CD4-positive, alpha-beta T cell treated with Interleukin-17A for 4 hours (primary cell): ENCODE measurements at places on chromosomes 7 and 10.

- peak; percentile 47 for DNase-seq
These were observed 14.0 kb upstream of the RALA start for GRCh38 chr7:39609113-39609934.

- DNase-seq = no peak
These were observed 171.5 kb downstream of the CCSER2 start for GRCh38 chr10:84499846-84500245.

DNA sequence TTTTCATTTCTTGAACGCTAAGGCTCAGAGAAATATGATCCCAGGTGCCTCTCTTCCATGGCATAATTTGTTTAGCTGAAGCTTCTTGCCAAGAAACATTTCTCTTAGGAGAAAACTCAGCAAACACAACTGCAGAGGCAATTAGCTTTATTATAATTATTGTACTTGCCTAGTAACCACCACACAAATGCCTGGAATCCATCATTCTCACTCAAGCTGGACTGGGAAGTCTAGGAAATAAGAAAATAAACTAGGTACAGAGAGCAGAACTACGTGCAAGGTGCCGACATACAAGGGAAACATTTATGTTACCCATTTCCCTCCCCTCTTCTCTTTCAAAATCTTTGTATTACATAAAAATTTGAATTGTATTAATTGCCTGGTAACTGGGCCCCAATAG is 15.1 kb downstream of the SLC35B4 start:
- no peak for DNase-seq

DNA sequence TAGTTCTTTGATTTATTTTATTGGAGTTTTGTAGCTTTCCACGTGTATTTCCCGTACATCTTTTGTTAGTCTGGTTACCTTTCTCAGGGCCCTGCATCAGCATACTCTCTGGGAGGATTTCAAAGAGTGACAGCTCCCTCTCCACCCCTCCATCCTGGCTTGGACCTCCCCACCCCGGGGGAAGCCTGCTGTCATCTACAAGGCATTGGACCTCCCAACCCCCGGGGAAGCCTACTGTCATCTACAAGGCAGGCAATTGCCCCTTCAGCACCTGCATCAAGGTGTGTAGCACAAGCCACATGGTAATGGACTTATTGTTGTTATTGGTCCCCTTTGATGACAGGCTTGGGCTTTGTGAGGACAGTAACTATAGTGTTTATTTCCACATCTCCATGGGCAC is 390.1 kb downstream of the TCERG1L start:
- no peak for DNase-seq

GRCh38 chr7:156039971-156040677 is 227.9 kb upstream of the SHH start:
- DNase-seq = no peak

- DNase-seq = no peak
These were observed 18.2 kb downstream of the CYP17A1 start for GRCh38 chr10:102819054-102819453.

DNA sequence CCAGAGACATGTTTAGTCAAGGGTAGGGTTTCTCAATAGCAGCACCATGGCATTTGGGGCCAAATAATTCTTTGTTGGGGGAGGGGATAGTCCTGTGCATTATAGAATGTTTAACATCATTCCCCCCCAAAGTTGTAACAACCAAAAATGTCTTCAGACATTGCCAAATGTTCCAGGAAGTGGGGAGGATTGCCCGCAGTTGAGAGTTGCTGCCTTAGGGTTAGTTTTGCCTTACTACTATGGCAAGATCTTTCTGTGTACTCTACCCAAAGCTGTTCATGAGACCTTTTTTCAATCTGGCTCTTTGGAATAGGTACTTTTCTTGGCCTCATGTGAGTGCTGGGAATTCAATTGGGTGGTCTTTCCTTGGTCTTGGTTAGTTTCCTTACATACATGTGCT is 34.1 kb downstream of the SAMD8 start:
- DNase-seq = peak; percentile 9

DNA sequence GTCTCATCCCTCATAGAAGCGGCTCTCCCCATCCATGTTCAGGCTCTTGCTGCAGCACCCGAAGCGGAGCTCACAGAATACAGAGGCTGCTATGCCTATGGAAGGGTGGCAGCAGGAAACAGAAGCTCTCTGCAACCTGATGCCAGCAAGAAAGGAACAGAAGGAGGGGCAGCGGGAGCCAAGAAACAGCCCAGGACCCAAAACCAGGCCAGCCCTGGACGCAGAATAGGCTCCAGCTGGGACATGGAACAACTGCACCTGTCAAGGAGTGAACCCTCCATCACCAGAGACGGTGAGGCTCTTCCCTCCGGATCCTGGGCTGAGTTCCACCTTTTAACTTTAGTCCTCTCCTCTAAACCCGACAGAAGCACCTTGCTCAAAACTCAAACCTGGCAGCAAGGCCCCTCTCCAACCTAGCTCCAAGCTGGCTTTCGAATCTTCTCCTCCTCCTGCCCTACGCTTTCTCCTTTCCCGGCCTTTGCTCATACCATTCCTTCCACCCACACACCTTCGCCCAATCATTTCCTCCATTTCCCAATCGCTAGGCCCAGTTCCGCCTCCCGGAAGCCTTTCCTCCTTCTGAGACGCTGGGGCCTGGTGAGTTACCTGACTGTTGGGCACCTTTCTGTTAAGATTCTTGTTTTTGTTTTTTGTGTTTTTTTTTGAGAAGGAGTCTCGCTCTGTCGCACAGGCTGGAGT is 122.8 kb upstream of the ZNF92 start:
- DNase-seq = no peak

DNA sequence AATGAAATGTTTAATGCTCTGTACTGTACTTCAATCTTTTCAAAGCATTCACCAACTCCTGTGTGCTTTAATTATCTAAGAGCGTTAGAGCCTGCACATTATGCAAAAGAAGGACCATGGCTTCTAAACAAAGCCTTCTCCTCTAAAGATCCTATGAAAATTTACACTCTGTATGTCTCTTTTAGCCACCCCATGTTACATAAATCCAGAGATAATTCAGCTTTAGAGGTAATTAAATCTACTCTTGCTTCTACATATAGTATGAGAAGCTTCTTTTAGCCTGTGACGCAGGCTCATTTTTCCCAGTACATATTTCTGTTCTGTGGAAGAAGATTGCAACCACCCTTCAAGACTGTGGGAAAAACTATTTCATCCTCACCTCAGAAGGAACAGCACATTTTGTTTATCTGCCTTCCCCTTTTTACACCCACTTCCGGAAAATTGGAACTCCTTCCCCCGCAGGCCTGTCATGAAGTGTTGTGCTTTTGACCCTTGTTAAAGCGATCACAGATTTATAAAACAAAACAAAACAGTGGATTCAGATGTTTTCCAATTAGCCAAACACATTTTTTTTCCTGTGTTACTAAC is 8.1 kb upstream of the TAS2R16 start:
- no peak for DNase-seq

DNA sequence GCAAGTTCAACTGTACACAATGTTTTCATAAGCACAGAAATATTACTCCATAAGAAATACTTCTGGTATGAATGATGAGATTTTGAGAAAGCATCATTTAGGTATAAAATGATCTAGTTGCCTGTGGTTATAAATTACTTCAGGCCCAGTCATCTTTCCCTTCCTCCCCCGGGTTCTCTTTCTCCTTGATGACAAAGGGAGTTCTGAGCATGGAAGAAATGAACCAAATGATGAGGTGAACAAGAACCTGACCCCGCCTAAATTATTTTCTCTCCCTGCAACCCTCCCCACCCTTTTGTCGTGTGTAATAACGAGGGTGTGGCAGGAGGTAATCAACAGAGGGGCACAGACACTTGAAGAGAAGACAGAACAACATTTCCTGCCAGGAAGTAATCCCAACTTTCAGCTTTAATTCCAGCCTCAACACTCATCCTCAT is 319.6 kb upstream of the SP8 start:
- DNase-seq = no peak

GRCh38 chr7:24024276-24025068 is 259.5 kb upstream of the NPY start:
- no peak for DNase-seq

GRCh38 chr7:21071561-21072501 is 285.1 kb upstream of the SP8 start:
- DNase-seq = no peak

GRCh38 chr7:55509322-55509721 is 63.0 kb downstream of the VOPP1 start:
- no peak for DNase-seq

GRCh38 chr10:79430936-79431335 is 14.5 kb downstream of the ZCCHC24 start:
- no peak for DNase-seq

DNA sequence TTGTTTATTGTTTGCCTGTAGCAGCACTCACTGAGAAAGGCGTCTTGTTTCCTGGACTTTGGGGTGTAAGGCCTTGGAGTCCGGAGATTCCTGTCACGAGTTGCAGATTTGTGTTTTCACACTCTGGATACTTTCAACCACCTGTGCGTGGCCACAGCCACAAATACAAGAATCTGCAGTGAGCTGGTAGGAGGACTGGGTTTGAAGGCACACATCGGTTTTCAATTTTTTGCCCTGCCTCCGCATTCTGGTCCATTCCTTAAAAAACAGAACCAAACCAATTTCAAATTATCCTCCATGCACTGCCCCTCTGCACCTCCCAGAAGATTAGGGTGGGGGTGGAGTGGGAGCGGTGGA is 619 bp downstream of the EXOC4 start:
- DNase-seq = no peak

GRCh38 chr10:58299580-58299979 is 30.6 kb downstream of the CISD1 start:
- peak; percentile 76 for DNase-seq

- no peak for DNase-seq
These were observed 127.7 kb downstream of the ELMO1 start for GRCh38 chr7:37320848-37321468.

GRCh38 chr10:56085406-56086122 is 275.5 kb downstream of the ZWINT start:
- DNase-seq = no peak

DNA sequence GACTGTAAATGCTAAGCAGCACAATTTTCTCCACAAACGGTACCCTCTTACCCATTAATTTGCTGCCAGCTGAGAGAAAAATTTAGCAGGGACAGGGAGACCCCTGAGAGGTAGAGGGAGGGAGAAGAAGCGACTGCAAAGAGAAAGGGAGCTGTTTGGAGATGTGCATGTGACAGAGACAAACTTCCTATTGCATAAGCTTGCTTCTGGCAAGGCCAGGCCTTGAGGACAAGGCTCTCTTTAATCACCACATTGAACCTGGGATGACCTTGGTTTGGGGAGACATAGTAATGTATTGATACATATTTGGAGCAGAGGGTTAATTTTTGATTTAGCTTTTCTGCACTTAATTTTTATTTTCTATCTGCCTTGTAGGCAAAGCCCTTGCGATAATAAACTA is 31.1 kb upstream of the HIBADH start:
- no peak for DNase-seq

- DNase-seq = no peak
These were observed 68.5 kb downstream of the NT5C2 start for GRCh38 chr10:103124420-103125096.

DNA sequence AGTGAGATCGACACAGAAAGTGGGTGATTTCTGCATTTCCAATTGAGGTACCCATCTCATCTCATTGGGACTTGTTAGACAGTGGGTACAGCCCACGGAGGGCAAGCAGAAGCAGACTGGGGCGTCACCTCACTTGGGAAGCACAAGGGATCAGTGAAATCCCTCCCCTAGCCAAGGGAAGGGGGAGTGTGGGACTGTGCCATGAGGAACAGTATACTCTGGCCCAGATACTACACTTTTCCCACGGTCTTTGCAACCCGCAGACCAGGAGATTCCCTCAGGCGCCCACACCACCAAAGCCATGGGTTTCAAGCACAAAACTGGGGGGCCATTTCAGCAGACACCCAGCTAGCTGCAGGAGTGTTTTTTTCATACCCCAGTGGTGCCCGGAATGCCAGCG is 99.8 kb downstream of the ODAD2 start:
- DNase-seq = no peak

DNA sequence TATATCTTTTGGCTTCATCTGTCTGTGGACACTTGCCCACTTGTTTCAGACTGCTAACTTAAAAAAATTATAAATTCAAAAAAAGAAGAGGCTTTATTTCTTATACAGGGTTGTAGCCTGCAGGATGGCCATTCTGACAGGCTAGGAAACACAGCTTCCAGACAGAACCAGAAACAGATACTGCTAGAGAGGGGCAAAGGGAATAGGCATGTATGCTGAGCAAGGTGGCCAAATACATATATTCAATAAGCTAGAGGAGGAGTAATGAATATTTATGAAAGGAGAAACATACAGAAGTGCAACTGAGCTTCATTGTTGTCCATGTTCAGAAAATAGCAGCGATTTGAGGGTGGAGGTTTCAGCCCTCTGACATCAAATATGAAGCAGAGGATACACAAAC is 22.0 kb upstream of the MAGI2 start:
- DNase-seq = no peak

DNA sequence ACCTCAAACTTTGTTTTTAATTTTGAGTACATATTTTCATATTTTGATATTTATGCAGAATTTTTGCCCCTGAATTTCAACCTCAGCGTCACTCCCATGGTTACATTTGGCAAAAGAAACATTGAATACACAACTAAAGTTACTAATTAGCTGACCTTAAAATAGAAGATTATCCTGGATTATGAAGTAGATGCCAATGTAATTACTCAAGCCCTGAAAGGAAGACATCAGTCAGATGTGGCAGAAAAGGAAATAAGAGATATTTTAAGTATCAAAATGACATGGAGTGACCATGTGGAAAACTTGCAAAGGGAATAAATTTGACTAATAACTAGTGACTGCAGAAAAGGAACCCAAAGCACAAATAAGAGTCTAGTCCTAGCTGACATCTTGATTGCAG is 701.3 kb upstream of the KCND2 start:
- no peak for DNase-seq

DNA sequence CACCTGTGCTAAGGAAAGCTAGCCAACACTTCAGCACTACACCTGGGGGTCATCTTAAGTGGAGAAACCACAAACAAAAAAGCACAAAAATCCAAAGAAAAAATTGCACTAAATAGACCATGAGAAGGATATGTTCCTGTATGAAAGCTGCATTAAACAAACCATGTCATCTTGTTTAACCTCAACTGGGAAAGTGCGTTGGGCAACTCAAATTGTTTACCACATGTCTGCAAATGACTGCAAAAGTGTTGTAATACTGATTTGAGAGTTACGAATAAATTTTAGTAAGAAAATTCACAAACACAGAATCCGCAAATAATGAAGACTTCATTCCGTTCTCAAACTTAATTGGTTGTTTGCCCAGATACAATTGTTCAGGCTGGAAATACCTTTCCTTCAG is 111.9 kb upstream of the EGFR start:
- DNase-seq = no peak

GRCh38 chr10:43287056-43288007 is 20.5 kb upstream of the RASGEF1A start:
- peak; percentile 80 for DNase-seq
